ENCODE measurements at places on chromosomes 7 and 10.

GRCh38 chr7:16114633-16115032 lies 306.7 kb downstream of the CRPPA start:
- DNase-seq = no peak

- no peak for DNase-seq
These were observed 496.9 kb downstream of the CCSER2 start for GRCh38 chr10:84825330-84825729.

DNA sequence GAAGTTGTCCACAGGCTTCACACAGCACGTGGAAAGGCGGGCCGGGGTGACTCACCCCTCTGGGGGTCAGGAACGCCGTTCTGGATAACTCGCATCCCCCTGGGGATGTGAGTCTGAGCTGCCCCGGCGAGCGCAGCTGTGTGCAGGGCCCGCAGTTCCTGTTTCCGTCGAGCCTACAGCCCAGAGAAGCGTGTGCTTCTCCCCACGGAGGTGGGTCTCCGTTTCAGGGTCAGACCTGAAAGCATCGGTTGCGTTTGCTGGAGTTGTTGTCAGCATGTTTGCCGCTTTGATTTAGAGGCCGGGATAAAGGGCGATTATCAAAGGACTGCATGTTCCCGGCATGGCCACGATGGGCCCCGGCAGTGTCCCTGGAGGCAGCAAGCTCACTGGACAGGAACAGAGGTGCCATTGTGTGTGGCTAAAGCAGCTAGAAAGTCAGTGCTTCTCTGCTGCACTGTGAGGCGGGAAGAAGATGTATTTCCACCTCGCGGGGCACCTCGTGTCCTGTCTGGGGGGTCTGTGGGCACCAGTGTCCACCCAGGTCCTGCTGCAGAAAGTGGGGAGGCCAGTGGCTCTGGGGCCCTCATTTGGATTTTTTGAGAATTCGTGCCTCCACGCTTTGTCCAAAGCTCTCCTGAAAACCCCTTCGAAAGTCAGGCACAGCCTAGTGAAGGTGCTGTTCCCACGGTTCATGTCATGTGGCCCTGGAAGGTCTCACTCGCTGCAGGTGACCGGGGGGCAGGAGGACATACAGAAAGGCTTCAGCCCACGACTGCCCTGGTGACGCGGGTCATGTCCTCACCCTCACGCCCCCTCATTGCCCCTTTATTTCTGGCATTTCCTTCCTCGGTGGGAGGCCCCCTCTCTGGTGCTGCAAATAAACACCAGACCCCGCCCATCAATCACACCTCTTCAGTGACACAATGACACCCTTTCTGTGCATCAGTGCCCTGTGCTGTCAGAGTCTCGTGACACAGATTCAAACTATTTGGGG lies 27.4 kb upstream of the GDI2 start:
- DNase-seq = no peak

GRCh38 chr10:803041-803741 lies 113.7 kb upstream of the DIP2C start:
- DNase-seq = no peak

- no peak for DNase-seq
These were observed 1277.1 kb downstream of the GATA3 start for GRCh38 chr10:9331583-9332008.

- DNase-seq = no peak
These were observed 34.5 kb downstream of the SPDYE17 start for GRCh38 chr7:76997381-76998284.

- no peak for DNase-seq
These were observed 870 bp downstream of the GNA12 start for GRCh38 chr7:2843191-2843685.

DNA sequence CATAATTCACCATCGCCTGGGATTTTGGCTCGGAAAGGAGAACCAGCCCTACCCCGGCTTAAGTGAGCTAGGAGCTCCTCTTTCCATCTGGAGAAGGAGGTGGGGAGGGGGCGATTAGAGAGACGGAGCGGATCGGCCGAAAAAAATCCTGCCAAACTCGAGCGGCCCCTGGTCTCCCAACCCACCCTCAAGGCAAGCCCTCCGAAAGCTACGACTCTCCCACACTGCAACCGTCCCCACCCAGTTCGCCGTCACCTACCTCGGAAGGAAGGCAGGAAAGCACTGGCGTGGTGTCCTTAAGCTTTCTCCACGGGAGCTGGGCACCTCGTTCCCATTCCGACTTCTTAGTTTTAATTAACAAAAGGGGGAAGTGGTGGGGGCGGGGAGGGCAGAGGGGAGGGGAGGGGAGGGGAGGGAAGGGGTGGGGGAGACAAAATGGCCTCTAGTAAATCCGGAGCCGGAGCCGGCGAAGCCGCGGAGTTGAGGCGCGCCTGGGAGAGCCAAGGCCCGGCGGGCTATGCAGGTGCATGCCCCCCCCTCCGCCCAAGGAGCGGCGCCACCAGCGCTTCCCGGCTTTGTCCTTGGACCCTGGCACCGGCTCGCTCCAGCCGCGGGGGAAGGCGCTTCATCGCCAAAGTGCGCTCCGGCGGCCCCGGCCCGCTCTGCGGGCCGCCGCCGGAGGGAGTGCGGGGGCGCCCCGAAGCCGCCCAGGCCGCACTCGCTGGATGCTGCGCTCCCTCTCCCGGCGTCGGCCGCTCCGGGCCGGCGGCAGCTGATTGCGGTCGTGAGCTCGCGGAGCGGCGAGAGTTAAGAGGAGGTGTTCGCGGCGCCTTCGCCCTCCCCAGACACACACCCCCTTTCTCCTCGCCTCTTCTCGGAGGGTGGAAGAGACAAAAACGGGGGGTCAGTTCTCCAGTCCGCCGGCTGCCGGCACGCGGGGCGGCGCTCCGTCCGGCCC lies at the start of gene LRRC4:
LRRC4 (minus strand) TSS at position 784 of the 958 bp plus-strand sequence. CDS start 797 bp downstream, outside the sequence.
- no peak for DNase-seq

DNA sequence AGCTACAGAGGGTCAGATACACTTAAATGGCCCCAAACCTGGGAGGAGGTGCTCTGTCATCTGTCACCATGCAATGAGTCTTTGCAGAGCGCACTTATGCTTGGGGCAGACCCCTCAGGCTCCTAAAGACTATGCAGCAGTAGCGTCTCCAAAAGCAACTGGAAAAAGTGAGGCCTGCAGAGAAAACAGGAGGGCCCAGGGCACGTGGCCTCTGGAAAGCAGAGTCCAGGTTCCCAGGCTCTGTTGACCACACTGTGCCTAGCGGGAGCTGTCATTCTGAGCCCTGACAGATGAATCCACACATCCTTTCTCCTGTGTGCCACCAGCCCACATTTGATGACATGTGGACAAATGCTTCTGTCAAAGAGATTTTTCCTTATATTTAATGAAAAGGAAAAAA lies 66.4 kb downstream of the MINDY4 start:
- no peak for DNase-seq

- no peak for DNase-seq
These were observed 84.0 kb downstream of the ANLN start for GRCh38 chr7:36473454-36474282.

GRCh38 chr7:84113286-84113685 lies 81.3 kb downstream of the SEMA3A start:
- no peak for DNase-seq

DNA sequence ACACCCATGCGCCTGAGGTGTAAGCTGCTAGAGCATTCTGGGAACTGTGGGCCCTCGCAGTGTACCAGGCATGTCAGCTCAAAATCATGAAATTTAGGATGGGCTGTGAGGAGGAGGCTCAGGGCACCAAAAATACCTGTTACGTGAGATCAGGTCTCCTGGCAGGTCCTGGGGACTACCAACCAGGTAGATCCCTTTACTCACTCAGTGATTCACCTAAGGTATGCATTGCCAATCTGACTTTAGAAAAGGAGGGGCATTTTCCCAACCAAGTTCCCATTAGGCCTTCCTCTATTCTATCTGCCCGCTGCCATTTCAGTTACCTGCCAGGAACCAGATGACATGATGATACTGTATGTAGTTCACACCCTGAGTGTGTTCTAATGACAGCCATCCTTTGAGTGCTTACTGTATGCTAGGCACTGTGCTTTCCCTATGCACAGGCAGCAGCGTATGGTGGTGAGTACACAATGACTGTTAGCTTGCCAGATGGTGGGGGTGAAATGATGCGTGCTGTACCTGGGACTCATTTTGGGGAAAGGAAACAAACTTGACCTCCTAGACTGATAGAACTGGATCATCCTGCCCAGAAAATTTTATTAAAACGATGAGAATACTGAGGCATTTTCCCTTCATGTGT lies 62.0 kb downstream of the CFAP58 start:
- no peak for DNase-seq

GRCh38 chr10:101219139-101219945 lies 9.9 kb downstream of the LBX1 start:
- no peak for DNase-seq

GRCh38 chr7:105270117-105270516 lies 118.6 kb downstream of the SRPK2 start:
- no peak for DNase-seq

- no peak for DNase-seq
These were observed 433.6 kb upstream of the GALNT17 start for GRCh38 chr7:70698219-70698832.

DNA sequence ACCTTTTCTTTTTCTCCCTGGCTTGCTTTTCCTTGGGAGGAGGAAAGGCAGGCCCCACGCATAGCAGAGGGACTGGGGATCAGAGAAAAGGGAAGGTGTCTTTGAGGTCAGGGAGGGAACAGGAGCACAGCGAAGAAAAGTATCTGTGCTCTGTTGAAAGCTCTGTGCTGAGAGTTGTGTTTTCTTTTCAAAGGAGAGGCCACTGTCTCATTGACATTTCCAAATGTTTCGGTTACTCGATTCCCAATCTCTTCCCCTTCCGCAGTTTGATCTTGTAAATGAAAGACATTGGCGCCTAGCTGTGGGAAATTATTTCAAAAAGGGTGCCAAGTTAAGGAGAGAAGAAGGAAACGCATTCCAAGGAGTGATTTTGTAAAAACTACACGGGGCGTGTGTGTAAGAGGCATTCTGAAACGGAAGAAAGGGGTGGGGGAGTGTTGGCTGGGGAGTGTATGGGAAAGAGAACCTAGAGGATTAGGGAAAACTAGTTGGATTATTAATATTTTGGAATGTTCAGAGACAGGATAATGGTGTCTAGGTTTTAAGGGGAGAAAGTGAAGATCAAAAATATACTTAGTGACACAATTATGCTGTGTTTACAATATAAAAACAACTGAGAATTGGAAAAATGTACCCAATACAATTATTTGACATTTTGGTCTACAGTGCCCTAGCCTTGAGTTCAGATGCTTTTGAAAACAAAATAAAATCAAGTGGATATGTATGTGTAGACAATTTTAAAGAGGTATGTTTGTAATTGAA lies 708 bp downstream of the KLHDC10 start:
- no peak for DNase-seq

GRCh38 chr10:85548034-85548433 lies 818.6 kb downstream of the GRID1 start:
- DNase-seq = no peak

DNA sequence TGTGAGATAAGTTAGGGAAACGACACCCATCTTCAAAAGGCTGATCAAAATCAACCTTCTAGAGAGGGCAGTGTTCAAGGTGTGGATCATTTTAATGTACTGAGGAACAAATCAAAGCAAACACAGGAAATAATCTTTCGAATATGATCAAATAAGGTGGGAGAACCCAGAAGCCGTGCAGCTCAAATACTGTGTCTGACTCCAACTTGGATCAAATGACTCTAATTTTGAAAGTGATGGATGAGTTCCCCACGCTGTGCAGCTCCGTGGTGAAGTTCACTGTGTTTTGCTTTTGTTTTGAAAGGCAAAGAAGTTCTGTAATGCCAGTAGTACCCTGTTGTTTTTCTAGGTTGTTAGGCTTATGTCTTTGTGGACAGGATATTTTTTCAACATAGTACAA lies 250.9 kb downstream of the SFMBT2 start:
- no peak for DNase-seq

DNA sequence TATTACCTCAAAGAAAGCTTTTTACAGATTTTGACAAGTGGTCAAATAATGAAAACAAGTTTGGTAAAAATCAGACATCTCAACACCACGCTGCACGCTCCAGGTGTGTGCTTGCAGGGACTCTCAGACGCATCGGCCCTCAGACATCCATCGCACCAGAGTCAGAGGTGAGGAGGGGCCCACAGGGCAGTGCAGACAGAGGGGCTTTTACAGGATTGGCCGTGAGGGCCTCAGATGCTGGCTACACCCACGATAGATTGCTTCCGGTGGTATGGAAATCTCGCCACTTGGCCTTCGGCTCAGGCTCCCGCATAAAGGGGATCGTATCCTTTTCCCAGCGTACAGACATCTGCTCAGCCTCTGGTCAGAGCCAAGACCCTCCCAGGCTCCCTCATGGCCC lies 72.1 kb downstream of the TCERG1L start:
- no peak for DNase-seq

DNA sequence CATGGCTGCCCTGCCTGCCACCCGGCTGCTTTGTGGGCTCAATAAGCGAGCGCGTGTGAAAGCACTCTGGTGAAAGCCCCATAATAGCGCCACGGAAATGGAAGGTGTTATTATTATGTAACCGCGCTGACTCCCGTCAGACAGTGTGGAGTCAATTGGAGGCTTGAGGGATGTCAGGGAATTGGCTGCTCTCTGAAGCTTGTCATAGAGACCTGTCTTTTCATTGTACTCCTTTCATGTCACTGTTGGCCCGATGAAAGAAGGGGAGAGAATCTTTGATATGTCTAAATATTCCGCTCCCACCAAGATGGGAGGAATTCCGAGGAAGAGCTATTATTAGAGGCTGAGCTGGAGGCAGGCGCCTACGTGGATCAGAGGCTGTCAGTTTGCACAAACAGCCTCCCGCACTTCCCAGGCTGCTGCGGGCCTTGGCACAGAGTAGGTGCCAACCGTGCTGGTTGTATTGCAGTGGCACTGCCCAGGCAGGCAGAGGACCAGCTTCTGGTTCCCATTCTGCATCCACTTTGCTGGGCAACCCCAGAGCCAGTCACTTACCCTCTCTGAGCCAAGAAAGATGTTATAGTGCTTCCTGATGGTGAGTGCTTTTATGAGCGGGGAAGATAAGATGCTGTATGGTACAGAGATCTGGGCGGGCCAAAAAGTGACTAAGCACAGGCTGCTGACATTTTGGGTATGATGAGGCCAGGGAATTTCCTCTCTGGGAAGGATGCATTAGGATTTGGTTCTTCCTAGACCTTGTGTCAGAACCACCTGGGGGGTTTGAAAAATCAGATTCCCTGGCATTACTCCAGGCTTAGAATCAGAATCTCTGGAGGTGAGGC lies 151.4 kb downstream of the RPS24 start:
- DNase-seq = no peak

DNA sequence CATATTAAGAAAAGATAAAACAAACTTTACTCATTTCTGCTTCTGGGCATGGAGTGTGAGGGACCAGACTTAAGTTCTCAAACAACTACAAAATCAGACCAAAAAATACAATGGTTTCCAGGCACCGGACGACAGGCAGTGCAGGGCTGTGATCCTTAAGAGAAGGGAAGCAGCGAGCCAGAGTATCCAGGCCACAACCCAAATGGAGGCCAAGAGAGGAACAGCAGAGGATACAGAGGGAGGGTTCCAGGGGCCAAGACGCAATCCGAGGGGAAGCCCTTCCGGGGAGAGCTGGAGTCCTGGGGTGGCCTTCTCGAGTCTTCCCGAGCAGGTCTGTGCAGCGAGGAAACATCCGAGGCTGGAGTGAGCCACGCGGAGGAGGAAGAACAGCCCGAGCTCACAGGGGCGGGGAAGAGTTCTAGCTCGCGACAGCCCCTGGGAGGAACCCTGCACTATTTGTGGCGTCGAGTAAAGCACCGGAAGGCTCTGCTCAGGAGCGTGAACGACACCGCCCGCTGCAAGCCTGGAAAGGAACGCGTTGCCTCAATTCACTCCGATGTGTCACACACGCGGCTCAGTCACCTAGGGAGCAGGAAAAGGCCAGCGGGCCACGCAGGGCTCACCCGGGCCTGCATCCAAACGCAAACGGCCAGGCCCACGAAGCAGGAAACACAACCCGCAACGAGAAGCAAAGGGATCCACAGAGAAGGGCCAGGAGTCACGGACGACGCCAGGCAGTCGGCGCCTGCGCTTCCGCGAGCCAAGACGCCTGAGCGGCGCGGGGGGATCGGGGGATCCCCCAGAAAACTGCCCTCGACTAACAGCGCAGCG lies 933 bp upstream of the RNF32 start:
- DNase-seq = no peak

Measured in esophagus squamous epithelium (tissue), 5 donors.